ENCODE measurements at places on chromosomes 1 and 21.

GRCh38 chr1:87115317-87115890 lies 201.0 kb downstream of the HS2ST1 start:
- peak; percentile 92 for DNase-seq

- DNase-seq = no peak
Measured at GRCh38 chr1:205601205-205601604, 30.6 kb downstream of the ELK4 start.

GRCh38 chr1:28864695-28865094 lies 49.7 kb upstream of the EPB41 start:
- DNase-seq = no peak

DNA sequence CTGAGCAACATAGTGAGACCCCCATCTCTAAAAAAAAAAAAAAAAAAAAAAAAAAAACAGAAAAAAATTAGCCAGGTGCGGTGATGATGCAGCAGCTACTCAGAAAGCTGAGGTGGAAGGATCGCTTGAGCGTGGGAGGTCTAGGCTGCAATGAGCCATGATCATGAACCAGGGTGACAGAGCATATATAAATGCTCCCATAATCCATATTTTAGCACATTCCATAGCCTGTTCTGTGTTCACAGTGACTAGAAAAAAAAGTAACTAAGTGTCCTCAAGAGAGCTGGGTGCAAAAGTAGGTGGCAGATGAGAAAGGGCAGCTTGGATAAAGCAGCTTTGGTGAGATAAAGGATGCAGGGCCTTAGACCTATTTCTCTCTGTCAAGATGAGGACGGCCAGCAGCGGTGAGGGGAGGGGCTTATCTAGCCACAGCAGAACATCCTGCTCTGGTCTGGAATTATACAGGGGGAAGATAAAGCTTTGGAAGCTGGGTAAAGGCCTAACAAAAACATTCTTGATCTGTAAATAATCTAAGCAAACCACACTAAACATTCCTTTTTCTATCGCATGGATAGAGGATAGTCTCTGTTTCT lies 205.3 kb downstream of the DAB1 start:
- peak; percentile 9 for DNase-seq

- DNase-seq = peak; percentile 96
Measured at GRCh38 chr1:172909606-172910326, 141.0 kb downstream of the TNFSF18 start.

DNA sequence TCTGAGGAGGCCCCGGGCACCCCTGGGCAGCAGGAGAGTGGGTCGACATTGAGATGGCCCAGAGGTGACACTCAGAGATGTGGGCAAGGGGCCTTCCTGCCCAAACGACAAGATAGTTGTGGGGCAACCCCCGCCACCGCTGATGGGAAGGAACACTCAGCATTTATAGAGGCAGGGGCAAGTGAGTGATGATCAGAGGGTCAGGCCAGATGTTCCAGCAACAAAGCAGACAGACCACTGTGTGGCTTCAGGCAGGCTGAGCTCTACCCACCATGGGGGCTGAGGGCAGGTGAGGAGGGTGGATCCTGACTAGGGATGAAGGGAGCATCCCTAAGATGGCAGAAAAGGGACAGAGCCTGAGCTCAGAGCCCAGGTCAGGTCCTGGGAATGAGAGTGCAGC lies 362.7 kb downstream of the PTPRU start:
- DNase-seq = no peak

DNA sequence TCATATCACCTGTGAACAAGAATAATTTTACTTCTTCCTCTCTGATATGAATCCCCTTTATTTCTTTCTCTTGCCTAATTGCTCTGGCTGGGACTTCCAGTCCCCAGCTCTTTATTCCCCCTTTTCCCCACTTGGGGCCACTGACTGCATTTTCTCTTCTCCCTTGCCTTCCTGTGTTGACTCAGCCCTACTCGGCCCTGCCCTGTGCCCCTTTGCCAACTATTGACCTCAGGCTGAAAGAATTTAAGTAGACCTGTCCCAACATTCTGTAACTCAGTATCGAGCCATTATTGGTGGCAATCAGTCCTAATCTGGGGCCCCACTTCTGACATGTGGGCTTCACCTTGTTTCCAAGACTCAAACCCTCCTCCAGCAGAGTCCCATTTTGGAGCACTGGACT lies 60.6 kb upstream of the STUM start:
- DNase-seq = no peak

- no peak for DNase-seq
Measured at GRCh38 chr1:230858236-230858820, 10.0 kb downstream of the C1orf198 start.

- DNase-seq = no peak
Measured at GRCh38 chr1:151237678-151238466, 16.7 kb upstream of the PSMD4 start.

DNA sequence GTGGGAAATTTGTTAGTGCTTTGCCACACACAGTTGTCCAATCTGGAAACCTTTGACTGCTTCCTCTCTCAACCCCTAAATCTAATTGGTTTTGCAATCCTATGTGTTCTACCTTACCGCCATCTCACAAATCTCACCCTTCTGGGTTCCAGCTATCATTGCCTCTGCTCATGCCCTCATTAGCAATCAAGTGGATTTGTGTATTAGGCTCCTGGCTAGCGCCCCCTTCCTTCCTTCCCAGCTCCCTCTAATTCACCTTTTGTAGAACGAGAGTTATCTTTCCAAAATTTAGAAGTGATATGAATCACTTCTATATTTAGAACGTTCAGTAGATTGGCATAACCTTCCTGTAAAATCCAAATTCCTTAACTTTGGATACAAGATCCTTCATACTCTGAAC lies 18.6 kb downstream of the FMO1 start:
- no peak for DNase-seq

DNA sequence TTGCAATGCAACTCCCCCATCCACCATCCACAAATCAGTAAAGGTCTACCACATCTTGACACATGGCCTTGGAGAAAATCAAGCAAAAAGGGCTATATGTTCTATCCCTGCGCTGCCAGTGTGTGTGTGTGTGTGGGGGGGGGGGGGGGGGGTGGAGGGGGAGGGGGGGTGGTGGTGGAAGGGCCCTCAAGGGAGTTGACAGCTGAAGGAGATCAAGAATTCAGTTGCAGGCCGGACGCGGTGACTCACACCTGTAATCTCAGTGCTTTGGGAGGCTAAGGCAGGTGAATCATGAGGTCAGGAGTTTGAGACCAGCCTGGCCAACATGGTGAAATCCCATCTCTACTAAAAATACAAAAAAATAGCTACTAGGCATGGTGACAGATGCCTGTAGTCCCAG lies 37.6 kb upstream of the CLIC4 start:
- peak; percentile 76 for DNase-seq

DNA sequence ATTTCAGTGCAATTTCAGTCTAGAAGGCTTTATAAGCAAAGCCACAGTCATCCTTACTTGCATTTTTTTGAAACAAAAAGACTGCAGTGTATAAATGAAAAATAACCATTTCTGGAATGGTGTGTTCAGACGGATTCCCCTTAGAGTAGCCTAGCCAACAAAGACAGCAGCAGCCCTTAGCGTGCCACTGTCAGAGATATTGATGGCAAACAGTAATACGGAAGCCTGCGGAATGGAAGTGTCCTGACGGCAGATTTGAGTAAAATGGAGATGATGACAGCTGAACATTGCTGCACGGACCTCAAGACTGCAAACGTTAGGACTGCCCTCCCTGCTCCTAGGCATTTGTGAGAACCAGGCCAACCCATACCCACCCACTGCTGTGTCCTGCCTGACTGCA lies 54.7 kb downstream of the PDE9A start:
- DNase-seq = no peak

DNA sequence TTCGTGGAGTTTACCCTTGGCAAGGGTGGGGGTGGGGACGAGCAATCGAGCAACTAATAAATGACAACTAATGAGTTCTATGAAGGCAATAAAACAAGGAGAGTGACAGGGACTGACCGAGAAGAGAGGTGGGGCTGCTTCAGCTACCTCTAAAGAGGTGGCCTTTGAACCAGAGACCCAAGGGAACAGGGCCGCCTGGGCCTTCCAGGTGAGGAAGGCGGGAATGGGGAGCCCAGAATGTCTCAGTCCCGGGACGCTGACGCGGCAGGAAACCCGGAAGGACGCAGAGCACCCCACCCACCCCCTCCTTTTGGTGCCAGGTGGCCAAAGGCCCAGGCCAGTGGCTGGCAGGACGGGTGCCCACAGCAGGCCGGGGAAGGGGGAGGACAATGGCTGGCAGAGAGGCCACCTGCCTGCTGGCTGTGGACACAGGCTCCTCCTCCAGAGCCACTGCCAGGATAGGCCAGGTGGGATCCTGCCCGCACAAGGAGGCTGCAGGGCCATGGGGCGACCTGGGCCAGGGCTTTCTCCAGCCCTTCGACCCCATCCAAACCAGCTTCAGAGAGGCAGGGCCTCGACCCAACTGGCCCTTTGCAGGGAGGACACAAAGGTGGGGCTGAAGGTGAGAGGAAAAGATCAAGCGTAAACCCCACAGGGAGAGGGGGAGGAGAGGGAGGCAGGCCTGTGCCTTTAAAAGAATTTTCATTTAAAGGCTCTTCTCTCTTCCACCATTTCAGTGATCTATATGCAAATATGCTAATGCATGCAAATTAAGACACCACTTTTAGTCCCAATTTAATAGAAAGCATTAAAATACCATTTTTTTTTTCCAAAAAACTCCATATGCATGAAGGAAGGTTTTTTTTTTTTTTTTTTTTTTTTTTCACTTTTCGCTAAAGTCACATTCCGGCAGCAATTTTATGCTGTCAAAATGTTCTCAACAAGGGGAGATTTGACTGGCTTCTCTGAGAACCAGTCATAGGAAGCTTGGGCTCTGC lies 58.1 kb downstream of the CASZ1 start:
- no peak for DNase-seq

DNA sequence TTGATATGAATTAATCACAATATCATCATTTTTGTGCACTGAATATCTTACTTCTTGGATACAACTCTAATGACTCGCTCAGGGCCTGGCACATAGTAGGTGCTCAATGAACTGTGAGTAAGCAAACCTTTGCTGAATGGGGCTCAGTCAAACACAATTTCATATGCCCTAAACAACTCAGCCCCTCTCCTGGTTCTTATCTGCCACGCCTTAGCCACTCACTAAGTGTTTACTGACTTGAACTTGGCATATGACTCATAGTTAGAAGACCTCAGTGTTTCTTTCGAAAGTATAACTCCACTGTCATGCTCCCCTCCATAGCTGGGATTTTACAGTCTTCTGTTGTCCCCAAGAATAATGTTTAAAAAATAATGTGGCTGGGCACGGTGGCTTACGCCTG lies 4.8 kb upstream of the IFNLR1 start:
- DNase-seq = peak; percentile 28

- no peak for DNase-seq
Measured at GRCh38 chr1:227944931-227945890, 2.5 kb downstream of the WNT9A start.

DNA sequence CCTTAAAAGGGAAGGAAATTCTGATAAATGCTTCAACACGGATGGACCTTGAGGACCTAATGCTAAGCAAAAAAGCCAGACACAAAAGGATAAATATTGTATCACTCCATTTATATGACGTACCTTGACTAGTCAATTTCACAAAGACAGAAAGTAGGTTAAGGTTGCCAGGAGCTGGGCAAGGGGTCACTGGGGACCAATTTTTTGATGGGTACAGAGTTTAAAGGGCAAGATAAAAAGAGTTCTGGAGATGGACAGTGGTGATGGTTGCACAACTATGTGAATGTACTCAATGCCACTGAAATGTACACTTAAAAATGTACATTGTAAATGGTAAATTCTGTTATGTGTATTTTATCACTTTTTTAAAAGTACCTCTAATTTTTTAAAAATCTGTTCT lies 32.1 kb upstream of the SLAMF9 start:
- no peak for DNase-seq

DNA sequence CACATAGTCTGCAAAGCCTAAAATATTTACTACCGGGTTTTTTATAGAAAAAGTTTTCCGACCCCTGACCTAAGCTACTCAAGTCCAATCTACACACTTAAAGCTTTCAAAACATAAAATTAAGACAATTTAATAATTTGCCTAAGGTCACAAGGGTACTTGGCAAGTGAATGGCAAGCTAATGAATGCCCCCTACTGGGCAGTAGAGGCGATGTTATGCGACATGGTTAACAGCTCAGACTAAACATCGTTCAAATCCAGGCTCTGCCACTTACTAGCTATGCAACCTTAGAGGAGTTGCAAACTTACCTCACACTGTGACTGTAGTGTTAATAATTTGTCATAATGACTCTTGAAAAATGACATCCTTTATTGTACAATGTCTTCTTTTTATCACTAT lies 317.2 kb upstream of the NFIA start:
- peak; percentile 26 for DNase-seq

DNA sequence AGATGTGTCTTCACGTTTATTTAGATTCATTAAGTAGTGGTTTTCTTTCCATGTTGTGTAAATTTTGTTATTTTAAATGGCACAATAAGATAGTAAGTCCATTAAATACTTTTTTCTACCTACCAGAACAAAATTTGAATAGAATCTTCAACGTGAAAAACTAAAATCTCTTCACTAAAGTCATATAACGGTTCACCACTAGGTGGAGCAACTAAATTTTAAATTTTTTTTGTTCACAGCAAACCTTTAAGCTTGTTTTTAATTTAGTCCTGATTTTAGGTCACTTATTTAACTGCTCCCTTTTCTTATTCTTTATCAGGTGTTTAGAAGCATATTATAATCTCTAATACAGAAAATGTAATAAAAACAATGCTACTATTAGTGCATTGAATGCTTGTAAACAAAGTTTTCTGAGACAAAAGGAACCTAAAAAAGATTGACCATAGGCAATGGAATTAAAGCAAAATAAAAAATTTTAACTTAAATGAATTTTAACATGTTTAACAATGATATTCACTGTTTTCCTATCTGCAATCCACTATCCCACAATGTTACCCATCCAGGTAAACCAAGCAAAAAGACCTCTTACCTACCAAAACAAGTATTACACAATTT lies 28.3 kb upstream of the PKN2 start:
- DNase-seq = peak; percentile 21

DNA sequence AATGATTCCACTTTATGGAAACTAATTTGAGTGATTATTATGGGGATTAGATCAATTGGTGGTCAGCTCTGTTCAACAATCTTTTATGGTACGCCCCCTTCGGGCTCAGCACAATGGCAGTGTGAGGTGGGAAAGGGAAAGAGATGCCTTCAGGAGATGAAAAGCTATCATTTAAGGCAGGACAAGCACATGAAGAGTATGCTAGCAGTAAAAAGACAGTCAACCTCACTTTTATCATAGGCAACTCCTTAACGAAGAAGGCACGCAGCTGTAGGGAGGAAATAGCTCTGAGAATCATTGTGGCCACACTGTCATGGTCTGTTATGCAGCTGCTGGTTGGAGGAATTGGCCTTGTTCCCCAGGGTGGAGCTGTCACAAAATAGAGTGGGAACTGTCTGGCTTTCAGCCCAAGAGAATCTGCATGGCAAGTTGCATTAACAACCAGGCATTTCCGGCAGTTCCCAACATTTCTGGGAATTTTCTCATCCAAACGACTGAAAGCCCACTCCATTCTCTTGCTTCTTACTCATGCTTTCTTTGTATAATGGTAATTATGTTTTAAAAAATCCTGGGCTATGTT lies 54.4 kb upstream of the BCL10 start:
- DNase-seq = peak; percentile 99

DNA sequence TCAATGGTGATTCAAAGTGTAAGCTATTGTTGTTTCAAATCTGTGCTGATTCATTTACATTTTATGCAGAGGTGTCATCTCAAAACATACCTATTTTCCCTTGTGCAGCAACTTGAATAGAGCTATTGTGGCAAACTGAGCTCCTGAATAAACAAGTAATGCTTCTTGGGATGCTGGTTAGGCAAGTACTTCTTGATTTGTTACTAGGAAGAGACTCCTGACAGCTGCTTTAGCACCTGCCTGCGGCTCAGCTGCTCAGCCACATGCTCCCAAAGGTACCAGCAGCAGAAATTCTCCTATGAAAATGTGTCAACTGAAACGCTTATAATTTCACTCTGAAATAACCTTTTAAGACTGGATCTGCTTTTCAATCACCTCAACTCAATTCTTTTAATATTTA lies 352.3 kb downstream of the RYR2 start:
- DNase-seq = no peak

Measured in fibroblast of skin of right quadriceps (primary cell).